Left lung (tissue), 14 donors: ENCODE measurements at places on chromosomes 7 and 10. TPM values are rescaled to one million over a fixed set of nuclear protein-coding genes. Genes with fewer than 3 reads are reported as not detected.

The OR6V1 gene
- total RNA-seq, result not detected

The NUTM2A gene
- 0.20 TPM for total RNA-seq

The SPDYE9 gene
- total RNA-seq, result not detected

The LRMDA gene
- 21.0 TPM for total RNA-seq

The PON3 gene
- total RNA-seq, result 49.3 TPM

The HOXA3 gene
- 8.8 TPM for total RNA-seq

The IFIT1 gene
- total RNA-seq, result 30.7 TPM

The TMEM140 gene
- total RNA-seq, result 25.4 TPM

The EGFR gene
- total RNA-seq, result 76.5 TPM

The GBX1 gene
- total RNA-seq, result not detected

- no peak for DNase-seq
Observed at GRCh38 chr7:141698247-141699015, 3.5 kb downstream of the DENND11 start.

GRCh38 chr7:17142831-17143541, 155.5 kb upstream of the AHR start:
- no peak for DNase-seq

DNA sequence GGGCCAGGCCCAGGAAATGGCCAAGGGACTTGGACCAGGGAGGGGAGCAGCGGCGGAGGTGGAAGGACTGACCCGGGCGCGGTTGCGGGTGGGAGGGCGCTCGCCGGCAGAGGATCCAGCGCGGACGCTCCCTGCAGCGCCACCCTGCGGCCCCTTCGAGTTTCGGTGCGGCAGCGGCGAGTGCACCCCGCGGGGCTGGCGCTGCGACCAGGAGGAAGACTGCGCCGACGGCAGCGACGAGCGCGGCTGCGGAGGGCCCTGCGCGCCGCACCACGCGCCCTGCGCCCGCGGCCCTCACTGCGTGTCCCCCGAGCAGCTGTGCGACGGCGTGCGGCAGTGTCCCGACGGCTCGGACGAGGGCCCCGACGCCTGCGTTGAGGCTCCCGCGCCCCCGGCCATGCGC, 16.8 kb upstream of the ZNF467 start:
- DNase-seq, result no peak

DNA sequence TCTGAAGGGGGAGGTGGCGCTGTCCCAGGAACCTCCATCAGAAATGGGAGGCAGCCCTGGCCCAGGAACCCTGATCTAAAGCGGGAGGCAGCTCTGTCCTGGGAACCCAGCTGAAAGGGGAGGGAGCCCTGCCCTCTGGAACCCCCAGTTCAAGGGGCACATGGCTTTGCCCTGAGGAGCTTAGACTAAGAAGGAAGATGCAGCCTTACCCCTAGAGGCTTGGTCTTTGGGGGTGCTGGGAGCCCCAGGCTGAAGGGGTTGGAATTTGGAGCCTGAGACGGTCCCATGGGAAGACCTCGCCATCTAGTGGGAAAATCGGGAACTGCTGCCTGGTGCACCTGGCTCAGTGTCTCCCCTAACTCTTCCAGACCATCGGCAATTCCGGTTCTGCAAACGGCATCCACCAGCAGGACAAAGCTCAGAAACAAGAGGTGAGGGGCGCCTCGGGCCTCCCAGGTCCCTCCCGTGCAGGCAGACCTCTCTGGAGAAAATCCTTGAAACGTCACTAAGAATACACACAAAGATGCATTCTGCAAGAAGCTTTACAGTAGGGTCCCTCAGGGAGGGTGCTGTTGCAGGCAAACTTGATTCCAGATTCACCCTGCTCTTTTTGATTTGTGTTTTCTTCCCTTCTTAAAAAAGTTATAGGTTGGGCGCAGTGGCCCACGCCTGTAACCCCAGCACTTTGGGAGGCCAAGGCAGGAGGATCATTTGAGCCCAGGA, 52.4 kb upstream of the GTF2IRD1 start:
- DNase-seq, result no peak

DNA sequence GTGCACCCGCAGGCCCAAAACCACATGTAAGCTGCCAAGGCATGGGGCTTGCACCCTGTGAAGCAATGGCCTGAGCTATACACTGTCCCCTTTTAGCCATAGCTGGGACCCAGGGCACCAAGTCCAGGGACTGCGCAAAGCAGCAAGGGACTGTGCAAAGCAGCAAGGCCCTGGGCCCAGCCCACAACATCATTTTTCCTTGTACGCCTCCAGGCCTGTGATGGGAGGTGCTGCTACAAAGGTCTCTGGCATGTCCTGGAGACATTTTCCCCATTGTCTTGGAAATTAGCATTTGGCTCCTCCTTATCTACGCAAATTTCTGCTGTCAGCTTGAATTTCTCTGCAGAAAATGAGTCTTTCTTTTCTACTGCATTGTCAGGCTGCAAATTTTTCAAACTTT, 24.8 kb downstream of the ARHGAP19 start:
- no peak for DNase-seq

DNA sequence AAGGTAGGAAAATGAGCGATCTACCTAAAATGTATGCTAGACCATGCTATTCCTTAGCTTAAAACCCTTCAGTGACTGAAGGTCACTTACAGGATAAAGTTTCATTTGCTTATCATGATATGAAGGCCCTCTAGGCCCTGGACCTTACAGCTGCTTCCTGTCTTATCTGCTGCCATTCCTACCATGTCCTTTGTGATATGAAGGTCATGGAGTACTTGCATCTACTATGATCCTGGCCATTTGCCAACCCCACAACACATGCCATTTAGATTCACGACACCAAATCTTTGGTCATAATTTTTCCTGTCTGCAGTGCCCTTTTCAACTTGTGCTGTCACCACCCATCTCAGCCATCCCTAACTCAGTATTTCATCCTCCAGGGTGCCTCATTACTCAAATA, 181.8 kb upstream of the MDFIC start:
- no peak for DNase-seq

GRCh38 chr10:29608062-29608461, 26.7 kb downstream of the SVIL start:
- DNase-seq, result no peak

DNA sequence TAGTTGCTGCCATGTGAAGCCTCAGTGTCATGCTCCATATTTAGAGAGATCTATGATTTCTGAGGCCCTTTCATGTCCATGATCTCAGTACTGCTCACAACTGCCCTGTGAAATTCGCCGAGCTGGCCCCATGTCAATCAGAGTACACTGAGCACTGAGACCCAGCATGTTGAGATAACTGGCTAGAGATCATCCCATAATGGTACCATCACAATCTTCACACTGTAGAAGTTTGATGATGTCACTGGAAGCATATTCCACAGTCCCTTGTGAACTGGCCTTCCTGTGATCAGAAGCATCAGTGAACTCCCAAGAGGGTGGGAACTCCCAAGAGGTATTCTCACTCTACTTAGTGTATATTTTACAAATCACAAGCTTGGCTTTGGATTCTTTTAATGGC, 116.0 kb downstream of the EGFR start:
- no peak for DNase-seq

GRCh38 chr7:115271332-115272235, 349.7 kb downstream of the MDFIC start:
- DNase-seq, result no peak

GRCh38 chr7:43674559-43675436, 54.5 kb downstream of the COA1 start:
- no peak for DNase-seq

DNA sequence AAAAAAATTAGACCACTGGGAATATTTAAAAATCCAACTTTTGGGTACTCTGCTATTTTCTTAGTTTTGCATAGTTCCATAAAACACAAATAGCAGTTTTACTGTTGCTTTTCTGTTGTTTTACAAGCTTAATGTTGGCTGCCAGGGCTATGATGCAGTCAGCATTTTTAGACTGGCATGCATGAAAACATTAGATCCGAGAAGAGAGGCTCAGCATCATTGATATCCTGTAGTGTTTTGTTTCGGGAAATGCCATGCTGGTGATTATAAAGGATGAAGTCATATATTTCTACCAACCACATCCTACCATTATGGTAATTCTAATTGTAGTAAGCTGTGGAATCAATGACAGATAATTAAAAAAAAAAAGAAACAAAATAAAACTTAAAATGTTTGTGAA, 104.6 kb downstream of the MBL2 start:
- DNase-seq, result no peak

DNA sequence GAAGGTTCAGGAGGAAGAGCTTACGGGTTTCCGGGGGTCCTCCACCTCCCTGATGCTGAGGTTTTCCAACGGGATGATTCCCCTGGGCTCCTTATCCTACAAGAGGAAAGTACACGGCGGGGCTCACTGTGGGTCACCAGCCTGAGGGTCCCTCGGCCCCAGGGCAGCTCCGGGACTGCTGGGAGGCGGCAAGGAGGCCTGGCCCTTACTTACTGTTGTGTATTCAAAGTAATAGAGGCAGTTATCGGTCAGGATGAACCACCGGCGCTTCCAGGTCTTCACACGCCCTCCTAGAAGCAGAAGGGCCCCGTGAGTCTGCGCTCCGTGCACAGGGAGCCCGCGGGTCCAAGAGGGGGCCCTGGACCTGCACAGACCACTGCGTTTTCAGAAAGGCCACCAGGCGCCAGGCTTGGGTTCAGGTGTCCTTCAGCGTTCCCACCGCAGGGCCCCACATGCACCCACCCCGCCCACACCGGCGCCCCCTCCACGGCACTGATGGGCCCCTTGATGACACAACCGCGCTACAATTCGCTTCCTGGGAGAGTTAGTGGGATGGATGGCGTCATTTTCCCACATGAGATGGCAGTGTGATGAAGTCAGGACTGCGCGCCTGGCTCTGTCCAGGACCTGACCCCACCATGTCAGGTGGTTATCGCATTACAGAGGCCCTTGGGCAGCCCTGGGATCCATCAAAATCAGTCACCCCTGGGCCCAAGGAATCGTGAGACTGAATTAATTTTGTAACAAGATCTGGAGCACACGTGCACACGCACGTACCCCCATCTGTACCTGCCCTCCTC, 106.7 kb downstream of the CYTH3 start:
- DNase-seq, result no peak

DNA sequence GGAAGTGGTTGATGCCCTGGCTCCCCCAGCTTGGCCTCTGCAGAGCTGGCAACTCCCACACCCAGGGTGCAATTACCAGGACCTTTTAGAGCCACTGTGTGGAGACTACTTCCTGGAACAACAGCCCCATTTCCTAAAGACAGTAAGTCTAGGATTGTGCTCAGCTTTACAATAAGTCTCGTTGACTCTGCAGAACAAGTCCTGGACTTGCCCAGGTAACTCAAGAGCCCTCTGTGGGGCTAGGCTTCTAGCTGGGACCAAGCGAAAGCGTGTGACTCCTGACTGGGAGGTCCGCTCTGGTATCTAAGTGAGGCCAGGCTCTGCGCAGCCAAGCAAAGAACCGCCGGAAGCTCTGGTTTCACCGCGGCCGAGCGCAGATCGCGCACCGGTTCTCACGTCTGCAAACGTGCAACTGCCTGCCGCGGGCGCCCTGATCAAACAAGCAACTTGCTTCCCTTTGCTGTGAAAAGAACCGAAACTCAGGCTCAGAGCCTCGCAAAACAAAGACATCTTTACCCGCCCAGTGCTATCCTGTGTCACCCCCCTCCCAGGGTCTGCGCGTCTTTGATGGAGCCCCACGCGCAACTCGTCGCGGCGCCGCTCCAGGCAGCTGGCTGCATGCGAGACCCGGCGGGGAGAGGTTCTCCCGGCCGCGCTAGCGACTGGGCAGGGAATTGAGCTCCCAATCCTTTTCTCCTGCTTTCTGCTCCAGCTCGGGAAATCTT, 4.4 kb upstream of the PDLIM1 start:
- DNase-seq, result peak; percentile 86

- no peak for DNase-seq
Observed at GRCh38 chr7:148699782-148700629, 1.3 kb downstream of the CUL1 start.
